ENCODE measurements at places on chromosomes 2 and 18.

DNA sequence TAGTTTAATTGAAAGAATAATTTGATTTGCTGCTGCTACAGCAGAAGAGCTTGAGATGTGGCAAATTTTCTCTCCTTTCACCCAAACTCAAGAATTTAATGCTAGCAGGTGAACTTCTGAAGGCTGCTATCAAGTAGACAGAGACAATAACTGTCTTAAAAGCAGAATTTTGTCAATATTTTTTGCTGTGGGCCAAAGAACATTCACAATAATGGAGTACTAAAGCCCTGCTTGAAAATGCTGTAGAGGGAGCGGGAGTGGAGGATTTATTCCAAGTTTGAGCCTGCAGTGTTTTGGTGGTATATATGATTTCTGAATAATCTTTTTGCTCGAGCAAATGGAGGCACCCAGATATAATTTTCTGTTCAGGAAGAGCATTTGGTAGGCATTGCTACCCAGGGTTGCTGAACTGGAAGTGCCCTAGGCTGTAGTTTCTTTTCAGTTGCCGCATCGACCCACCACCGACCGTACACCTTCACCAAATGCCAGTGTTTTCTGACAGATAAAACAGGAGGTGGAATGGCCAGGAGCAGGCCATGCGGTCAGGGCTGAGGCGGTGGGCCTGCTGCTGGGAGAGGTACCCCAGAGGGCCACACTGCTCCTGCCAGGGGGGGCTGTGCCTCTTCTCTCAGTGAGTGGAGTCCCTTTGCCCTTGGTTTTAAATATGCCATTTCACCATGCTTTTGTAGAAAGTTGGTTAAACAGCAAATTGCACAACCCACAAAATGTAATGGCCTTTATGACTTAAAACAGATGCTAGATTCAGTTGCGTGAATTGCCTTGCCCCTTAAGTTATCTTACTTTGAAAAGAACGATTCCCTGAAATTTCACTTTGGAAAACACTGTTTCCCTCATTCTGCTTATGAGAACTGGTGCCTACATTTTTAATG, 36.4 kb downstream of the TSHZ1 start:
- no peak for DNase-seq

GRCh38 chr18:71743634-71744033, 800.5 kb downstream of the CBLN2 start:
- DNase-seq: no peak

- DNase-seq: no peak
Observed at GRCh38 chr18:8036551-8036950, 469.4 kb downstream of the PTPRM start.

DNA sequence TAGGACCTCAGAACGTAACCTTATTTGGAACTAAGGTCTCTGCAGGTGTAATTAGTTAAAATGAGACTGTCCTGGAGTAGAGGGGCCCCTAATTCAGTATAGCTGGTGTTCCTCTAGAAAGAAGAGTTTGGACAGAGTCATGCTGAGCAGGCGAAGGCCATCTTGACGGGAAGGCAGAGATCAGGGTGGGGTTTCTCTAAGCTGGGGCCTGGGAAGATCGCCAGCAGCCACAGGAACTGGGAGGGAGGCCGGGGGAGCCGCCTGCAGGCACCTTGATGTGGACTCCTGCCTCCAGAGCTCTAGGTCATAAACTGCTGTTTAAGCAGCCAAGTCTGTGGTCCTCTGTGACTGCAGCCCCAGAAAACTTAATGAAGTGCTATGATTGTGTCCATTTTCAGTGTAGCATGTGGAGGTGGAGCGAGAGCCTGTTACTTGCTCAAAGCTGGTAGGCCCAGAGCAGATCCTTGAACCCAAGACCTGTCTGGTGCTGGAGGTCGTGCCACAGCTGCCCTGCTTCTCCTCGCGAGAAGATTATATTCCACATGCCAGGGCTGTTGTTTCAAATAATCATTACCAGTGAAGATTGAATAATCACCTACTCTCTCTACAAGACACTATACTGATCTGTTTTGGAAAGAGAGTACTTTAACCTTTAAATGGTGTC, 105.7 kb downstream of the TPO start:
- DNase-seq: no peak

DNA sequence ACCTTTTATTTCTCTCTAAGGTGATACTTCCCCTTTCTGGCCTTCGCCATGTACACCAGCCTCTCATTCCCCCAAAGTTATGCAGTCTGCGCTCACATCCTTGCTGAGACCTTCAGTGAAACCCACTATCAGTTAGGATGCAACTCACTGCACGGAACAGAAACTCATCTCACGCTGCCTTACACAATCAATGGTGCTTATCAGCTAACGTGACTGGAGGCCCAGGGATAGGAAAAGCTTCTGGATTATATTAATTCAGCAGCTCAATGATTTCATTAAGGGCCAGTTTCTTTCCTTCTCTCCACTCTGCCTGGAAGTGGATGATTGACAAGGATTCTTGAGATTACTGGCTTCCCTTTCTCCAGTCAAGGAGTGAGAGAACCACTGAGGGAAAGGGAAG, 44.8 kb downstream of the CDH2 start:
- no peak for DNase-seq

GRCh38 chr2:208978946-208979345, 444.9 kb upstream of the MAP2 start:
- no peak for DNase-seq

DNA sequence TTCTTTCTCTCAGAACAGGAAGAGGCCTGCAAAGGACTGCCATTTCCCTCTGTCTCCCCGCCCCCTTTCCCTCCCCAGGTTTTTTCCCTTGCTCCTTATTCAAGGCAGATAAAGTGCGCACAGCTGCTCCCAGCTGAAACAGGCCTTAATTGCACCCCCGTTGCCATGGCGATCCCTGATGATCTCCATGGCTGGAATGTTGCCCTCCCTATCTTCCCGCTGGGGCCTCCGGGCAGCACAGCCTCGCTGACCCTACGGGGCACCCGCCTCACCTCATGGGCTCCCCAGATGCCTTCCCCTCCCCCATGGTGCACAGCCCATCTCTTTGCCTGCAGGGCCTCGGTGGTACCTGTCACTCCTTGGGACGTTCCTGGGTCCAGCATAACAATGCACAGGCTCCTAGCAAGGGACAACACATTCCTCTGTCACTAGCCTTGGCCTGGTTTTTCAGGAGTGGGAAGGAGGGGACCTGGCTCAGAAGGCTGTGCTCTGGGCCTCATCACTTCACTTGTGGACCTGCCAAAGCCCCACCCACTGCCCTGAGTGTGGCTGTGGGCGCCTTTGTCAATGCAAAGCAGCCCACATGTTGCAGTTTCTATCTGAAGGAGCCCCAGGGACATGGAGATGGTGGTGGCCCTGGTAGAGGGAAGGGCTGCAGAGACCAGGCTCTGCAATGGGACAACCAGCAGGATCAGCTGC, 115.0 kb downstream of the CELF4 start:
- DNase-seq: peak; percentile 82

- DNase-seq: no peak
Observed at GRCh38 chr2:69686813-69687212, 43.3 kb upstream of the AAK1 start.

GRCh38 chr2:46570396-46570795, 91.0 kb downstream of the TMEM247 start:
- DNase-seq: no peak

- DNase-seq: peak; percentile 48
Observed at GRCh38 chr18:35143622-35144596, 96.9 kb upstream of the ZNF397 start.

- no peak for DNase-seq
Observed at GRCh38 chr18:61546590-61546989, 213.4 kb downstream of the CDH20 start.

GRCh38 chr2:162091325-162092007, 17.5 kb upstream of the DPP4 start:
- DNase-seq: no peak

GRCh38 chr2:173511942-173512341, 157.3 kb downstream of the CDCA7 start:
- DNase-seq: no peak

- DNase-seq: no peak
Observed at GRCh38 chr2:174499371-174499770, 12.5 kb upstream of the GPR155 start.

- no peak for DNase-seq
Observed at GRCh38 chr2:222535477-222535876, 111.1 kb downstream of the SGPP2 start.

GRCh38 chr2:160132761-160133160, 67.3 kb downstream of the ITGB6 start:
- DNase-seq: no peak

GRCh38 chr18:45653090-45653489, 37.8 kb downstream of the SLC14A2 start:
- DNase-seq: no peak
